ENCODE measurements at places on chromosomes 11 and 22.

GRCh38 chr22:26079009-26079408 is 90.3 kb upstream of the SEZ6L start:
- no peak for DNase-seq

- DNase-seq: no peak
Observed at GRCh38 chr11:60204922-60205321, 22.0 kb upstream of the MS4A6A start.

DNA sequence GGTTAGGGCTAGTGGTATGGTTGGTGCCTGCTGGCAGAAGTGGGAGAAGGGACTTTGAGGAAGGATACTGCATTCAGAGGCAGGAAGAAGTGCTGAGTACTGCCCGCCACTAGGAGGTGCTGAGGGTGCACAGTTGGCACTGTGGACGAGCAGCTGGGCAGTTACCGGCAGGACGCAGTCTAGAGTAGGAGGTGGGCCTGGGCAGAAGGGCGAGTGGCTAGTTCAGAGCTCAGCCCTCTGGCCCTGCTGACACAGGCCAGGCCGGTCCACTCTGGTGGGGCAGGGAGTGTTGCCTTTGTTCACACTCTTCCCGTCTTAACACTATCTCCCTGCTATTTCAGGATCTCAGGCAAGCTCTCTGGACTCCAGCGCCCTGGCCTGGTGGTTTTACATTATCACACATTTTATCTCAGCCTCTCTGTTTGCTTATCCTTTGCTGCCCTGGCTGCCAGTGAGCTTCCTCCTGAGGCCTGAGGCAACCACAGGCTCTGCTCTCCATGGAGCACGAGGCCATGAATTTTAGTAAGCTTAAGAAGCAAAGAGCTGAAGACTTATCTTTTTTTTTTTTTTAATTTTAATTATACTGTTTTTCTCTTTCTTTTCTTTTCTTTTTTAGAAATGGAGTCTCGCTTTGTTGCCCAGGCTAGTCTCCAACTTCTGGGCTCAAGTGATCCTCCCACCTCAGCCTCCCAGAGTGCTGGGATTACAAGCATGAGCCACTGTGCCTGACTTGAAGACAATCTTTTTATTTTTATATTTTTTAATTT is 26.9 kb downstream of the SNAP29 start:
- no peak for DNase-seq

DNA sequence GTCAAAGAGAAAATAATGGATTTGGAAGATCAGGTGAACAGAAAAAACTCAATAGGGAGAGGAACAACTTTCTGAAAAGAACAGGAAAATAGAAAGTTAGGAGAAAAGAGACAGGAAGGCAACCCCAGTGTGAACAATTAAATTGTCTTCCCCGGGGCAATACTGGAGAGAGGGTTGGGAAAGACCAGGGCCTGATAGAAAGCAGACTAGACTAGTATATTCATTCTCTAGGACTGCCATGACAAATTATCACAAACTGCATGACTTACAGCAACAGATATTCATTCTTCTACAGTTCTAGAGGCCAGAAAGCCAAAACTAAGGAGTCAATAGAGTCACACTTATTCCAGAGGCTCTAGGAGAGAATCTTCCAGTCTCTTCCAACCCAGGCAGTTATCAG is 482.8 kb downstream of the SOX6 start:
- DNase-seq: no peak

DNA sequence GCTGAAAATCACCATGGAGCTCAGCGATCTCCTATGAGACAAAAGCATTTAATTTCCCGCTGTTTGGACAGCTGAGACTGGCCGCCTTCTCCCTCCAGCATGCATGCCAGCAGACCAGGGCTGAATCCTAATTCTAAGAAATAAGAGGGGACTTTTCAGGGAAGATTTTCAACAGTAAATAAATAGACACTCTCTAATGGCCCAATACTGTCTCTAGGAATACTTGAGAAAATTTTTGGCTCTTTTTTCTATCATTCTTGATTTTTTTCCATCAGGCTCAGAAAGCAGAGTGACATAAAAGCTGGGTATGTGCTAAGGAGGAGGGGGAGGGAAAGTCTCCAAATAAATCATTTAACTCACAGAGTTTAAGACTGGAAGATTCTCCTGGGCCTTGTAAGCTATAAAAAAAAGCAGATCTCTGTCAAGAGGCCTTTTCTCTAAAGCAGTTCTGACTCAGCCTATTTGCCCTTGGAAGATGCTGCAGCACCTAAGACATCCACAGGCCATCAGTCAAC is 17.6 kb upstream of the SPON1 start:
- DNase-seq: no peak

- DNase-seq: no peak
Observed at GRCh38 chr11:10236840-10237239, 57.2 kb downstream of the SBF2 start.
